ENCODE measurements at places on chromosomes 6 and 20.

DNA sequence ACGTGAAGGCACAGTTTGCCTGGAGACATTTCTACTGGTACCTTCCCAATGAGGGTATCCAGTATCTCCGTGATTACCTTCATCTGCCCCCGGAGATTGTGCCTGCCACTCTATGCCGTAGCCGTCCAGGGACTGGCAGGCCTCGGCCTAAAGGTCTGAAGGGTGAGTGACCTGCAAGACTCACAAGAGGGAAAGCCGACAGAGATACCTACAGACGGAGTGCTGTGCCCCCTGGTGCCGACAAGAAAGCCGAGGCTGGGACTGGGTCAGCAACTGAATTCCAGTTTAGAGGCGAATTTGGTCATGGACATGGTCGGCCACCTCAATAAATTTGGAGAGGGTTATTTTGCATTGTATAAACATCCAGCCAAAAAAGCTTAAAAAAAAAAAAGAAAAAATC lies 420.3 kb upstream of the FLRT3 start:
- DNase-seq, result no peak

DNA sequence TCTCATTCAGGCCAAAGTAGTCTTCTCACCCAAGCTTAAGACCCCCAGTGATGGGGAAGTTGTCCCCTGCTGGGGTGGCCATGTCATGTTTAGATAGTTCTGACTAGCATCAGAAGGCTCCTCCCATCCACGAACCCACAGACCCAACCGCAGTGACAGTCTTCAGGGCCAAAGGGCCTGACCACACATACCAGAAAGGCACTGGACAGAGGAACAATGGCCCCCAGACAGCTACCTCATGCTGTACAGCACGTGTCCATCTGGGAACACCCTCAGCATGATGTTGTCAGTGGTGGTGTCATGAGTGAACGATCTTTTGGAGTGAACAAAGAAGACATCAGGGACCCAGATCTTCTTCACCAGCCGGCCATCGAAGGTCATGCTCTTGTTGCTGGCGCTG lies 46.3 kb downstream of the GABRR2 start:
- DNase-seq, result no peak

- no peak for DNase-seq
Observed at GRCh38 chr6:35484921-35485392, 11.9 kb downstream of the TEAD3 start.

DNA sequence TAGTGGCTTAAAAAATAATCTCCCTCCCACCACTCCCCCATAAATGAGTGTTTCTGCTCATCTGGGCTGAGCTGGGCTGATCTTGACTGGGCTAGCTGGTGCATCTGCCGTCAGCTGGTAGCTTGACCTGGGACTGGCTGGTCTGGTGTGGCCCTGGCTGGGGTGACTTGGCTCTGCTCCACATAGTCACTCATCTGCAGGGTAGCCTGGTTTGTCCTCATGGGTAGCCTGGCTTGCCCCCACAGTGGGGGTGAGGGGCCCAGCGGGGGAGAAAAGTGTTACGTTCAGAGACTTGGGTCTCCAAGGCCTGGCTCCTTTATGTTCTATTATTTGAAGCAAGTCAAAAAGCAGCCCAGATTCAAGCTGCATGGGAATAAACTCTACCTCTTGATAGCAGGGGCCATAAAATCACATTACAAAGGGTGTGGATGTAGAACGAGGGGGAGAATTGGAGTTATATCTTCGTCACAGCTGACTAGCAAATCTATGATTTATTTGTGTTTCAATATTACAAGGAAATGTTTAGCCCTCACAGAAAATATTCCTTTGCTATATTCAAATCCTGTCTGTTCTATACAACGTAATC lies 32.9 kb downstream of the EDN3 start:
- DNase-seq, result no peak

- no peak for DNase-seq
Observed at GRCh38 chr20:37137547-37137946, 41.6 kb upstream of the RPN2 start.

All from muscle of leg (tissue), 16 donors.